Smooth muscle cell of trachea (primary cell): ENCODE measurements at places on chromosomes 4 and X. TPM values are rescaled to one million over a fixed set of nuclear protein-coding genes. Genes with fewer than 3 reads are reported as not detected.

LRCH2 gene
- total RNA-seq: 6.9 and 11.9 TPM in 2 replicates

LEF1 gene
- total RNA-seq: 0.33 TPM in 1 of 2 replicates, not detected in the other

PLP1 gene
- total RNA-seq: 0.44 and 1.5 TPM in 2 replicates

RADX gene
- 2.5 and 6.5 TPM in 2 replicates for total RNA-seq

KDR gene
- under 0.01 and 0.44 TPM in 2 replicates for total RNA-seq

DAPP1 gene
- total RNA-seq: not detected in 2 replicates

KCNE5 gene
- 0.58 and 0.66 TPM in 2 replicates for total RNA-seq

REELD1 gene
- total RNA-seq: not detected in 2 replicates

HSD17B13 gene
- total RNA-seq: 0.15 and 0.17 TPM in 2 replicates

SASH3 gene
- total RNA-seq: not detected in 2 replicates
